ENCODE measurements at places on chromosomes 7 and 10.

- DNase-seq = no peak
These were observed 40.8 kb downstream of the TBXAS1 start for GRCh38 chr7:139869886-139870285.

- DNase-seq = no peak
These were observed 907.6 kb downstream of the KCNMA1 start for GRCh38 chr10:76729841-76730487.

- no peak for DNase-seq
These were observed 44.2 kb downstream of the MRPL32 start for GRCh38 chr7:42976371-42976770.

DNA sequence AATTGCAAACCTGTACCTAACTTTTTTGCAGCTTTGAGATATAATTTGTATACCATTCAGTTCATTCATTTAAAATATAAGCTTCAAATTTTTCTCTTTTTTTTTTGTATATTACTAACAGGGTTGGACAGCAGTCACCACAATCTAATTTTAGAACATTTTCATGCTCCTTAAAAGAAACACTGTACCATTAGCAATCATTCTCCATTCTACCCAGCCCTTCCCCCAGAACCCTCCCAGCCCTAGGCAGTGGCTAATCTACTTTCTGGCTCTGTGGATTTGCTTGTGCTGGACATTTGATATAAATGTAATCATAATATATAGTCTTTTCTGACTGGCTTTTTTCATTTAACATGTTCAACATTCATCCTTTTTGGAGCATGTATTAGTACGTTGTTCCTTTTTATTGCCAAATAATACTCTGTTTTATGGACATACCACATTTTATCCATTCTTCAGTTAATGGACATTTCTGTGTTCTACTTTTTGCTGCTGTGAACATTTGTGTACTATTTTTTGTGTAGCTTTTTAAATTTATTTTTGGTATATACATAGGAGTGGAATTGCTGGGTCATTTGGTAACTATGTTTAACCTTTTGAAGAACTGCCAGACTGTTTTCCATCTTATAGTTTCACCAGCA is 40.9 kb upstream of the ST7 start:
- DNase-seq = no peak

DNA sequence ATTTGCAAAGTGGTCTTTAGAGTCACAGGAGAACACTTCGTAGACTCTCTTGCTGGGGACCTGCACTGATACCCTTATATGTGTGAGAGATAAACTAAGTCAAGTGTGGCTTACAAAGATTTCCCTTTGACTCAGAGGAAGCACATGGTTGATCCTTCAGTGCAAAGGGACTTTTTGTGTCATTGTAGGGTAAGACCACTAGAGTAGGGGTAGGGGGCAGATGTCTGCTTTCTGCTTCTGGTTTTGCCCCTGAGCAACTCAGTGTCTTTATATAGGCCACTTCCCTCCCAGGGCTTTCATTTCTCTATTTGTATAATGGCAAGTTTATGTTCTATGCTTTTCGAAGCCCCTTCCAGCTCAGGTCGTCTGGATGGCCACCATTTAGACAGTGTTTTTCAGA is 281.7 kb downstream of the SORCS3 start:
- DNase-seq = no peak

- no peak for DNase-seq
These were observed 242.4 kb downstream of the KIAA1217 start for GRCh38 chr10:24451325-24451820.

DNA sequence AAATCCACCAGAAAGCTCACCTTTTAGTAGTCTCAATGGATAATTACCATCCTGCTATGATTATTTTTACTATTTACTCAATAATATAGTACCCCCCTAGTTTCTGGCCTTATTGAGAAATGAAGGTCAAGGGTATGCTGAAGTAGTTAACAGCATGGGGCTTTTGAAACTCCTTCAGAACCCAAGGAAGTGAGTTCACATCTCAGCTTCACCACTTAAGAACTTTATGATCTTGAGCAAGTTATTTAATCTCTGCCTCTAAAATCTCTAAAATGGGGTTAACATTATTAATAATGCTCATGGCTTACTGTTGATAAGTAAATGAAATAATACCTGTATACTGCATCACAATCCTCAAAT is 5.8 kb downstream of the MTPN start:
- no peak for DNase-seq

DNA sequence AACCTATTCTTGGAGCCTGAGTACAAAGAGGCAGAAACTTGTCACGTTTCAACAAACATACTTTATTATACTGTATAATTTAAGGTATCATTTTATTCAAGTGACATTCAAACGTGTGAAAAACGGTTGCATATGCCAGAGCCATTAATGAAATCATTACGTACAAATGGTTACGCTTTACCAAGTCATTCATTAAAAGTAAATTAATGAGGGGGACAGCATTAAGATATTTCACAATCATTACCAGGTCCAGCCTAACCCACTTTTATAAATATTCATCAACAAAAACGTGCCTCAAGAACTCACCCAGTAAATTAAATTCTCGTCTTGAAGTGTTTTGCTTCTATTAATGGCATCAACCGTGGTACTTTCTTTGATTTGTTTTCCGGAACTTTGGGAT is 253.0 kb downstream of the RPS24 start:
- DNase-seq = no peak

DNA sequence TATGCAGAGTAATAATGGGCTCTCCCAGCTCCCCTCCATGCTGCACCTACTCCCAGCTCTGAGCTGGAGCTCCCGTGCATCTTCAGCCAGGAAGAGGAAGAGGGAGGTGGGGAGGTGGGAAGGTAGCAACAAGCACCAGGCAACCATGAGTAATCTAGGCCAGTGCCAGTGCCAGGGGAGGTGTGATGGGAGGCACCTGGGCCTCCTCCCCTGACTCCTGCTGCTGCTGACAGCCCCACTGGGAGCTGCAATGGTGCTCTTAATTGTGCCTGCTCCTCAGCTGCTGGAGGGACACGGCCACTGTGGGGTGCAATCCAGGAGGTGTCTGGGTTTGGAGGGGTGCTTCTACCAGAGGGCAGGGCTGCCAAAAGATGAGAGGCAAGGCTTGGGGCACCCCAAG is 243.0 kb downstream of the PLXNA4 start:
- no peak for DNase-seq

DNA sequence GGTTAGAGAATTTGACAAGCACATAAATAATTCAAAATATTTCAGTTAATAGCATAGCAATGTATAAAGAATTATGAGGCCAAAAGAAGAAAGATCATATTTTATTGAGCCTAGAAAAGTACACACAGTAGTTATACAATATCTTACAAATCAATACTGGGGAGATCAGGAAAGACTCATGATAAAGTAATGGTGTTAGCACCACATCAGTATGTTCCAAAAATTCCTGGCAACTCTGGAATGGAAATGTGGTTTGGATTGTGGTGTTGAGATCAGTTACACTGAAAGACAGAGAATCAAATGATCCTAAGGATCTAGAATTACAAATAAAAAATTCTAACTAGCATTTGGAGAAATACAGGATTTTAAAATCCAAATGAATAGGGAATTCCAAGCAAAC is 420.5 kb upstream of the CNTNAP2 start:
- DNase-seq = no peak

DNA sequence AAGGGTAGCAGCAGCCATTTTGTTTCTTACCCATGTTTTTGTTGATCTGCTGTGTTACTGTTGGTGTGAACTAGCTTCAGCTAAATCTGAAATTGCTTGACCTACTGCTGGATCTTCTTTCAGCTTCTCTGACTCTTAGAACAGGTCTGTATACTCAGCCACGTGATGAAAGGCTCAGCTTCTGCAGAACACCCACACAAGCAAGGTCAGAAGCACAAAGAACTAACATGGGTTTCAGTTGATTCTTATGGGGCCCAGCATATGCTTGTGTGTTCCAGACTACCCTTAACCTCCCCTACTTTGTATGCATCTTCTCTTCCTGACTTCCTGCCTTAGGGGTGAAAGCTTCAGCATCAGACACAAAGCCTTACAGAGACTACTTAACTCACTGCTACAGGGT is 186.8 kb downstream of the HGF start:
- DNase-seq = no peak

GRCh38 chr7:154915600-154915999 is 87.3 kb downstream of the PAXIP1 start:
- no peak for DNase-seq

GRCh38 chr10:108490944-108491343 is 1326.4 kb upstream of the SORCS1 start:
- no peak for DNase-seq

DNA sequence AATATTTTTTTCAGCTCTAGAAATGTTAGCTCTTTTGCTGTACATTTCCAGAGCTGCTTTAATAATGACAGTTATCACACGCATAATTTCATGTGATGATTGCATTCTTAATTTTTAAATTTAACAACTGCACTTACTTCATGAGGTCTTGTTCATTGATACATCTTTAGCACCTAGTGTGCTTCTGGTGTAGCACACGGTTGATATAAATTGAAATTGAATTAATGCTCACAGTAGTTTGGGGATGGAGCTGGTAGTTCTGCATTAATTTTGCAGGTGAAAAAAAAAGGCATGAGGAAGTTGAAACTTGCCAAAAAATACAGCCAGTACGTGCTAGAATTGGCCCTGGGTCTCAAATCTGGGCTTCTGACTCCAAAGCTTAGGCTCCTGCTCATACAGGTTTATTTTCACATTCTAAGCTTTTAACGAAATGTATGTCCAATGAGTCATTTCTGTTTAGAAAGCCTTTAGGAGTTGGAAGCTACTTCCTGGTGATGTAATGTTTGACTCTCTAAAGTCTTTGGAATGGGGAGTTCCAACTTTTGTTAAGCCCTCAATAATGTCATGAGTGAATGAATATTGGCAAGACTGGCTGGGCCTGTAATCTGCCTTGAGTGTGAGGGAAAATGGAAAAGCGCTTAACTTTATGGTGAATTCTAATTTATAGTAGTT is 62.5 kb downstream of the DAGLB start:
- no peak for DNase-seq

DNA sequence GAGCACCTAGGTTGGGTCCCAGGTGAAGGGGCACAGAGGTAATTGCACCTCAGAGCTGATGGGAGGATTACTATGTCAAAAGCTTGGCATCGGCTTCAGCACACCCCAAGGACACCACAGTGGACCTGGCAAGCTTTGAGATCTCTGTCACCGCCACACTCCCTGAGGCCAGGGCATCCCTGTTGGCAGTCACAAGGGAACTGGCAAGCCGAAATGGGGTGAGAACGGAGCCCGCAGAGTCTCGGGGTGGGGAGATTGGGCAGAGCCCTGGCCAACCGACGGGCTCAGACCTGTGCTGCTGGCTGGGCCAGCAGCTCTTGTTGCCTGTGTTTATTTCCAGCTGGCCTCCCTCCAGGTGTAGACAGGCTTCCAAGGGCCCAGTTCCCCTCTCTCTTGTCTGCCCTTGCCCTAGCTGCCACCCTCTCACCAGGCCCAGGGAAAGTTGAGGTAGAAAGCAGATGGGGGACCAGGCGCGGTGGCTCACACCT is 2.5 kb downstream of the HSPB1 start:
- DNase-seq = no peak

- DNase-seq = no peak
These were observed 380.5 kb upstream of the AUTS2 start for GRCh38 chr7:69217516-69218350.

DNA sequence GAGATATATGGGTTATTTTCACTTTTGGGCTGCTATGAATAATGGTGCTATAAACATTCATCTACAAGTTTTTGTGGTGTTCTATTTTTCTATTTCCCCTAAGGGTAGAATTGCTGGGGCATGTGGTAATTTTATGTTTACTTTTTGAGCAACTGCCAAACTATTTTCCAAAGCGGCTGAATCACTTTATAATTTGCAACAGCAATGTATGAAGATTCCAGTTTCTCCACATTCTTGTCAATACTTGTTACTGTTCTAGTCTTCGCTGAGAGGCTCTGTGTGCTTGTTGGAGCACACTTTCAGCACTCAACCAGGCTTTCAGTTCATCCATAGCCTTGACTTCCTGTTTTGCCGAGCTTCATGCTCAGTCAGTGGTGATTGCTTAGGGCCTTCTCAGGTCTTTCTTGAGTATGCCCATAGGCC is 39.0 kb downstream of the ADK start:
- no peak for DNase-seq

DNA sequence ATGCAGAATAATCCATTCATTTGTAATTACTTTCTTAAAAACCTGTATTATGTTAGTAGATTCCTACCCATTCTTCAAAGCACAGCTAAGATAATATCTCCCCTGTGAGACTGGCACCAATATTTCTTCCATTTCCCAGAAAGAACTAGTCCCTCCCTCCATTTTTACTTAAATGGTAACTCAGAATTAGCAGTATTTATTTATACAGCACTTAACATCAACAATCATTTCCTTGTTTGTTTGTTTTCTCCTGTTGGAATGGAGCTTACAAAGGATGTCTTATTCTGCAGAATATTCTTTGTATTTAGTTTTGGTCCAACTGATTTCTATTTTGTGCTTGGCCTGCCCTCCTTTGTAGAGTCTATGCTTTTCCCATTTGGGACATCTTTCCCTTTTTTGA is 32.1 kb upstream of the PTPN12 start:
- DNase-seq = no peak

GRCh38 chr10:90227217-90227656 is 525.8 kb downstream of the KIF20B start:
- no peak for DNase-seq

- DNase-seq = no peak
These were observed 143.8 kb upstream of the RHEB start for GRCh38 chr7:151663382-151664100.

All from effector CD4-positive, alpha-beta T cell (primary cell).